ENCODE measurements at places on chromosomes 12 and 14.

- DNase-seq = no peak
Observed at GRCh38 chr12:46744283-46744682, 81.5 kb downstream of the SLC38A4 start.

GRCh38 chr12:65238609-65239008 lies 39.9 kb upstream of the MSRB3 start:
- no peak for DNase-seq

DNA sequence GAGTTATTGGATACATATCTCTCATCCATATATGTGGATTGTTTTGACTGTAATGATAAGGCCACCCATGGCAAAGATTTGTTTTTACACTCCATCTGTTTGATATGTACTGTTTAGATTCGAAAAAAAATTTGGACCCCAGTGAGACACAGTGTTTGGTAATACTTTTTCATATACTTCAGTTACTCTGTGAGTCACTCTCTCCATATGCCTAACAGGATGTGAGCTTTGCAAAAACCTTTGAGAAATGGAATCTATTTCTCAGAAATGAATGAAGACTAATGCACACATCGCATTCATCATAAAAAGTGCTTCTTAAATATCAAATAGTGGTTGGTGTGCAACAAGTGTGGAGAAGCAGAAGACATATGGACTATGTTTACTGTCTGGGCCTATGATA lies 781.5 kb downstream of the SLC6A15 start:
- no peak for DNase-seq

- no peak for DNase-seq
Observed at GRCh38 chr14:26323869-26324268, 274.0 kb downstream of the NOVA1 start.

- no peak for DNase-seq
Observed at GRCh38 chr12:53236443-53237111, 4.6 kb upstream of the RARG start.

GRCh38 chr14:93564918-93565317 lies 134.2 kb downstream of the UNC79 start:
- no peak for DNase-seq

DNA sequence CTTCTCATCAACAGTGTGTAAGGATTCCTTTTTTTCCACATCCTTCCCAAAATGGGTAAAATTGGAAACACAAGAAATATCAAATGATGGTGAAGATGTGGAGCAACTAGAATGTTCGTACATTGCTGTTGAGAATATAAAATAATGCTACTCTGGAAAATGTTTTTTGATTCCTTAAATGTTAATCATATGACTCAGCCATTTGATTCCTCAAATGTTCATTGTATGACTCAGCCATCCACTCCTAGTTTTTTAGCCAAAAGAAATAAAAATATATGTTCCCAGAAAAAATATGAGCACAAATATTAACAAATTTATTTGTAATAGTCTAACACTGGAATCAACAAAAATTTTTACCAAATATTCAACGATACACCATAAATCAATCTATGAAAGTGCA lies 1108.6 kb downstream of the LRFN5 start:
- no peak for DNase-seq

DNA sequence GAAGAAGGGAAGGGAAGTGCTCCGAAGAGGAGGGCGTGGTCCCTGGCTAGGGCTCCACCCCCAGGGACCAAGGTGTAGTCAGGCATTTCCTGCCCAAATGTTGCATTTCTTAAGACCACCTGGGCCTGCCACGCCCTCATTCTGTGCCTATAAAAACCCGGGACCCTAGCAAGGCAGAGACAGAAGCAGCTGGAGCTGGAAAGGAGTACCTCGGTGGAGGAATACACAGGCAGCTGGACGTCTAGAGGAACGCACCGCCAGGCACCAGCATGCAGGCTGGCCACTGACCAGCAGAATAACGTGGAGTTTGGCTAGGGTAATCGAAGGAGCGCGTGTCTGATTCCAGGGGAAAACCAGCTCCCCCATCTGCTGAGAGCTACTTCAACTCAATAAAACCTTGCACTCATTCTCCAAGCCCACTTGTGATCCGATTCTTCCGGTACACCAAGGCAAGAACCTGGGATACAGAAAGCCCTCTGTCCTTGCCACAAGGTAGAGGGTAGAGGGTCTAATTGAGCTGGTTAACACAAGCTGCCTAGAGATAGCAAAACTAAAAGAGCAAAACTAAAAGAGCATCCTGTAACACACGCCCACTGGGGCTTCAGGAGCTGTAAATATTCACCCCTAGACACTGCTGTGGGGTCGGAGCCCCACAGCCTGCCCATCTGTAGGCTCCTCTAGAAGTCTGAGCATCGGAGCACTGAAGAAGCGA lies 21.0 kb downstream of the CFL2 start:
- no peak for DNase-seq

DNA sequence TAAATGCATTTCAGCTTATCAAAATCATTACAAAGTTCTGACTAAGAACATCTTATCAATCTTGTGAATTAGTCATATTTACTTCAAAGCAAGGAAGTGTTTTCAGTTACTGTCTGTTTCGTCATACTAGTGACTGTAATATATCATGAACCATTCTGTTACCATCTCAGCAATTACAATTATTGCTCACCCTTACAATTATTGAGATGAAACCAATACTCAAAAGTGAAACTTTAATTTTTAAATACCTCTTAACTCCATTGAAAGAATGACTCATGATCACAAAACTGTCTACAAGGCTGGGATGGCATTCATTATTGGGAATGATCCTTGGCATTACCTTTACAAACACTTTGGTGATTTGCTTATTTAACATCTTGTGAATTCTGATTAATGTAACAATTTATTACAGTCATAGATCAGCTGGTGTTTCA lies 90.3 kb downstream of the RPS6KA5 start:
- peak; percentile 22 for DNase-seq
